ENCODE measurements at places on chromosomes 4 and X.

GRCh38 chrX:103360092-103360491, 3.8 kb downstream of the TCEAL9 start:
- DNase-seq: no peak

DNA sequence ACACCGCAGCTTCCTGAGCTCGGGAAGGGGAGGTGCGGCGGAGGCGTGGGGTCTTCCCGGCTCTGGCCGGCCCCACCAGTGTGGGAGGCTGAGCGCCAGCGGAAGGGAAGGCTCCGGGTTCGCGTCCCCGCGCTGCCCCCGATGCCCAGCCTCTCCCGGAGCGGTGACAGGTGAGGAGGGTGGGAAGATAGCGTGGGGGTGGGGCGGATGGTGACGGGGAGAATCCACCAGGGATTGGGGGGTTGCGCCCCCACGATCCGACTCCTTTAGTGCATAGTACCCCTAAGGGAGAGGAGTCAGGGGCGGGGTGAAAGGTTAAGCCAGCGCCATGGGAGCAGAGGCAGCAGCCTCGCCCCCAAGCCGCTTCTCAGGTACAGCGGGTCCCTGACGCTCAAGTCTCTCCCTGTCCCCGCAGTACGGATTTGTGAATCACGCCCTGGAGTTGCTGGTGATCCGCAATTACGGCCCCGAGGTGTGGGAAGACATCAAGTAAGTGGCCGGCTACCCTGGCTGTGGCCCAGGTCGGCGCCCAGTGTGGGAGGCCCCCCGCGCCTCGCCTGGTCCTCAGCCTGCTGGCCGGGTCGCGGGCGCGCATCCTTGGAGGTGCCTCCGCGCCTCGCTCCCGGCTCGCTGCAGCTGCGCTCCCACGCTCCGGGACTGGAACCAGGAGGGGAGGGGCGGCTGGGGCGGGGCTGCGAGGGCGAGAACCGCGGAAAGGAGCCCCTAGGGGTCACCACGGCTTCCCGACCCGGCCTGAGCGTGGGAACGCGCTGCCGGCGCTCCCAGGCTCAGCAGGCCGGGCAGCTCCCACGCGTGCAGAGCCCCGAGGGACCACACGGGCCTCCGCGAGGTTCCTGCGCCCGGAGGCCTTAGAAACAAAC, 791 bp downstream of the GUCY1B1 start:
- peak; percentile 30 for DNase-seq

DNA sequence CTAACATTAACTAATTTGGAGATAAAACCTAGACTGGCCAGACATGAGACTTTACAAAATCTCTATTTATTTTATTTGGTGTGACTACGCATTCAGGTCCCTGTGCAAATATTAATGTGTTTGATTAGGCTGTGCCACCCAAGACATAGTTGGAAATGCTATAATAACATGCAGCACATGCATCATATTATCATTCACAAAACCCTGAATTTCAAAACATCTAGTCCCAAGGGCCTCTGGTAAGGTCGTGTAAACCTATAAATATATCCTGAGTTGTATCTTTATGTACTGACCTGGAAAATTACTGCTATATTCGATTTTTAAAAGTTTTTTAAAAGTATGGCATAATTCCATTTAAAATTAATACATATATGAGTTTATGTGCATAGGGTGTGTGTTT, 47.1 kb upstream of the FAT4 start:
- DNase-seq: no peak

DNA sequence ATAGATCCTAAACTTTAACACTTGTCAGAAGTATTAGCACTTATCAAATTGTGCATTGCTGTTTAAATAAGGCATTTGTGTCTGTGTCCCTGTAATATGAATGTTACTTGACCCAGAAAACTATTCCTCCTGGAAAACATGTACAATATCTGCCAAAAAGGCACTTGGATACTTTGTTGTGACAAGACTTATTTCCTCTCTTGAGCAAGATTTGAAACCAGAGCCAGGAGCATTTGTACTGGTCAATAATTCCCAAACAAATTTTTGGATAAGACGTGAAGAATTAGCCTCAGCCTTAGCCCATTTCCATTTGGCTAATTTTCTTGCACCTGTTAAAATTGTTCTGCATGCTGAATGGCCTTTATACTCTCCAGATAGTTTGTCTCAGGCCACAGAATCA, 176.3 kb upstream of the GK2 start:
- DNase-seq: no peak

DNA sequence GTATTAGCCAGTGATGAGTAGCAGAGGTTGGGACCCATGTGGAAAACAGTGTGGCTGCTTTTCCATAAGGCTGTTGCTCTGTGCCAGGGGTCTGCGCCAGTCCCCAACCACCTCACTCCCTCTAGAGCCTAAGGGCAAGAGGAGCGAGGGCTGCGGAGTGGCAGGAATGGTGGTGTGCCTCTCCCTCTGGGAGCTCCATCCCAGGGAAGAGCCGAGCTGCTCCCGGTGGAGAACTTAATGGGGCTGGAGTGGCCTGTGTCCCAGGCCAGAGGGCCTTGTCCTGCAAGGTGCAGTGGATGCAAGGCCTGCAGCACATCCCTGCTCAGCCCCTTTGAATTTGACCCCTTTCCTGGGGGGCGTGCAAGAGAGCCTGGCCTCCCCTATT, 105.4 kb upstream of the GRXCR1 start:
- no peak for DNase-seq

GRCh38 chr4:108754327-108754726, 8.5 kb downstream of the ETNPPL start:
- no peak for DNase-seq

DNA sequence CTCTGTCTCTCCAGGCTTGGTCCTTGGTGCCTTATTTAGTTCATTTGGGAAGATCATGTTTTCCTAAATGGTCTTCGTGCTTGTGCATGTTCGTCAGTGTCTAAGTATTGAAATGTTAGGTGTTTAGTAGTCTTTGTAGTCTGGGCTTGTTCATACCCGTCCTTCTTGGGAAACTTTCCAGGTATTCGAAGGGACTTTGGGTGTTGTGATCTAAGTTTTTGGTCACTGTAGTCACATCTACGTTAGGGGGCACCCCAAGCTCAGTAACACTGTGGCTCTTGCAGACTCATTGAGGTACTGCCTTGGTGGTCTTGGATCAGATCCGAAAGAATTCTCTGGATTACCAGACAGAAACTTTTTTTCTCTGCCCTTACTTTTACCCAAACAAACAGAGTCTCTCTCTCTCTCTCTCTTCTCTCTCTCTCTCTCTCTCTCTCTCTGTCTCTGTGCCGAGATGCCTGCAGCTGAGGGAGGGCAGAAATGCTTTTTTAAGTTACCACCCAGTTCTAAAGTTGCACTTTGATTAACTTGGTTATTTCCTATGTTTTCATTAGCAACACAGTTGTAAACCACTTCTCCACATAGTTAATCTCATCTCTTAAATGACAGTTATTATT, 67.6 kb upstream of the SLC7A3 start:
- peak; percentile 62 for DNase-seq

GRCh38 chr4:103060453-103061148, 16.0 kb downstream of the SLC9B2 start:
- no peak for DNase-seq

- DNase-seq: no peak
Measured at GRCh38 chr4:110296892-110297291, 98.5 kb upstream of the ELOVL6 start.

DNA sequence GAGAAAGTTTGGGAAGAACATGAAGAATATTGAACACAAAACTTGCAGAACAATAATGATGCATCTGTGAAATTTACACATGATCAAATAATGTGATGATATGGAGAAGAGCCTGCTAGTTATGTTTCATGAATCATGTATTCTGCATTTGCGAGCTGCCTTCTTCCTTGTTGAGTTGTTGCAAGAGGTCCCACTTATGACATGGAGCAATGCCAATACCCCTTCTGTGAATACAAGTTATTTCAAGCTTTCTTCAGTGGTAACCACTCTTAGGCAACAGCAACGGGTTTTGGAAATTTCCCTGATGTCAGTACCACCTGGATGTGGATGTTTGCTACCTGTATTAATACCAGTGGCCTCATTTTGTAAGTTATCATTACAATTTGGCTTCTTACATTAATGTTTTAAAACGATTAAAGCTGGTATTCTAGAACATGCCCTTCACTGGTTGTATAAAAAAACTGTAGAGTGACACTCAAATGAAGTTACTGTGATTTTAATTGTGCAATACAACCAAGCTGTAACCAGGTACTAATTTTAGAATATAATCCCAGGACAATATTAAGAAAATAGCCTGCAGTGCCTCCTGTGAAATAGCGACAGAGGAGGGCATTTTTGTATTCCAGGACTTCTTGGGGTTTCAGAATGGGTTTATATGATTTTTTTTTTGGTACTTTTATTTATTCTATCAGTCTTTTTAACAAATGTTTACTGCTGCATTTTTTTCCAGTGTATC, 25.3 kb downstream of the IQCM start:
- no peak for DNase-seq

GRCh38 chr4:8191136-8191747, 7.8 kb upstream of the SH3TC1 start:
- peak; percentile 70 for DNase-seq

DNA sequence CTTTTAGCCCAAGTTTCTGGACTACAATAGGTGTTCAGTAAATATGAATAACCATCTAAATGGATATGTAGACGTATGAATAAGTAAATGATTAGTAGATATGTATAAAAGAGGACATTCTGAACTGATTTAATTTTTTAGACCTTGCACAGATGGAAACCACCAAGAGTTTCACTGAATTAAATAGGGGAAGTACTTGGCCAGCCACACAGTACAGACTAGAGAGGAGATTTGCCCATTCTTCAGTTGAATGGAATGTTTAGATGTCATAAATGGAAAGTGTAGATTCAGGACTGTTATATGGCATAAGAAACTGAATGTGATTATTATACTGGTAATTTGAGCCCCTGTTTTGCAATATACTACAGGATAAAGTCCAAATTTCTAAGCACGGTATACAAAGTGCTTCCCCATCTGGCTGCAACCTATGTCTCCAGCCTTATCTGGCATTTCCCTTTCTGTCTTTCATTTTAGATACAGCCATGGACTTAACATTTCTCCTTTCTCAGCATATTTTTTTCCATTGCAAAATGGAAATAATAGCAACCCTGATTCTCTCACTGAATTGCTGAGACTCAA, 137.8 kb upstream of the HS3ST1 start:
- DNase-seq: no peak

- no peak for DNase-seq
Measured at GRCh38 chr4:51931461-51931860, 88.5 kb downstream of the DCUN1D4 start.

GRCh38 chrX:150268839-150269355, 94.2 kb upstream of the MAMLD1 start:
- no peak for DNase-seq

DNA sequence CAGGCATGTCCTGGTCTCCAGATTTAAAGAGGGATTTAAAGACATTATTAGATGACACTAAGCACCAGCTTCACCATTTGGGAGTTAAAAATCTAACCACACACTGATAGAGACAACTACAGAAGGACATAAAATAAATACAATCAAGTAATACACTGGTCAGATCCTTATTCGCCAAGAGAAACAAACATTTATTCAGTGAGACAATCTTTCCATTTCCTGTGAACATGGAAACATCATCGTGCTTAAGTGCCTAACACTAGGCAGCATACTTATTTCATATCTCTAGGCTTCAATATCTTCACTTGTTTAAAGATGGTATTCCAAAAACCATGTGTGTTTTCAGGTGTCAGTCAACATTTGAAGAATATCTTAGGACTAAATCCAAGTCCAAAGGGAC, 103.6 kb downstream of the AREG start:
- DNase-seq: no peak

DNA sequence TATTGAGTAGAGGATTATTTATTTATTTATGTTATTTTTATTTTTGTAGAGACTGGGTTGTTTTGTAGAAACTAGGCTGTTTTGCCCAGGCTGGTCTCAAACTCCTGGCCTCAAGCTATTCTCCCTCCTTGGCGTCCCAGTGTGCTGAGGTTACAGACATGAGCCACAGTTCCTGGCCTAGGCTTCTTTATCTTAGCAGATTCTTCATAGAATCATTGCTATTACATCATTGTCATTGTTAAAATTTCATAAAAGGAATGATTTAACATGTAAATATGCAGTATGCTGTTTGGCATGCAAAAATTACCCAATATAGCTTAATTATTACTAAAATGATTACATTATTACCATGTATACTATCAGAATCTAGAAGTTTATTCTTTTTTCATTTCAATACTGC, 24.2 kb downstream of the SULT1E1 start:
- DNase-seq: no peak

DNA sequence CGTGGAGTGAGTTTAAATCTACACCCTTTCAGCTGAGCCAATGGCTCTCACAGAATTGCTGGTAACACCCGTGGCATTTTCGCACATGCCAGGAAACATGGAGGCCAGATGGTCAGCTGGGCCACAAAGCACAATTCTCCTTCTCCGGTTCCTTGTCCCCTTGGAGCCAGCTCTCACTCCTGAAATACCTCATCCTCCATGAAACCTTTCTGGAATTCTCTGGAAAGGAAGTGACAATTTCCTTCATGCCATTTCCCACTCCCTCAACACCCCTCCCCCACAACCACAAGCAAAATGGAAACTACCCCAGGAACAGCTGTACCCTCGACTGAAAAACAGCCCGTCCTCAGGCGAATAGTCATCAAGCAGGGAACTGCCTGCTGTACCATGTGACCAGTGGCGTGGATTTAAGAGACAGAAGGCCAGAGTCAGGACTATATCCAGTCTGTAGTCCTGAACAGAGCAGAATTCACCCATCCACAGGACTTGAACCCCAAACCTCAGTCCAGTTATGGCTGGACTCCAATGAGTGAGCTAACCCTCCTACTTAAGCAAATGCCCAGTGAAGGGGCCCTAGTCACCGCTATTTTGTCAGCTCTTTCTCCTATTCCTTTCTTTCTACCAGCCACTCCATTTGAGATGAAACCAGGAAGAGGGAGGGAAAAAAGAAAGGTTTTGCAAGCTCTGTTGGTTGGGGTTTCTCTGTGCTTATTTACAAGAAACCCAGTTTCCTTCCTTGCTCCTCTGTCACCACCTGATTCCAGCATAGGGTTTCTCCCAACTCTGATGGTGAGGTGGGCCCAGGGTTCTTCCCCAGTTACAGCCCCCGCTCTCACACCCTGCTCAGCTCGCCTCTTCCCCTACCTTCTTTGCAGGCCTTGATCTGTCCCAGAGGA, 24.5 kb downstream of the ELF4 start:
- no peak for DNase-seq

- DNase-seq: peak; percentile 29
Measured at GRCh38 chr4:178809921-178810320, 1367.7 kb upstream of the AGA start.

DNA sequence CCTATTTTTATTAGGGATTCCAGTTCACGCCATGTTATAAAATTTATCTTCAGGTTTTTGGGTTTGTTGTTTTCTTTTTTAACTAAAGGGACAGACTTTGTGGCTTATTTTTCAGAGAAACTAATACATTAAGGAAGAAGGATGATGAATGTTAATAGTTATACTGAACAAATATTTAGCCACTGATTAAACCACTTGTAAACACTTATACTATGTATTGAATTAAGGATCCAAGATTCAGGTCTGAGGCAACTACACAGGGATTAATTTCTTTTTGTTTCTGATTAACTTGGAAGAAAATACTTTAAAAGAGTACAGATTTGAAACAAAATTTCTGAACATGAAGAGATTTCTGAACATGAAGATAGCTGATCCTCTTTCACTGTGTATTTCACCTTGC, 82.8 kb upstream of the NAP1L5 start:
- DNase-seq: no peak

Data from ELF-1 (cell line).